ENCODE measurements at places on chromosomes 11 and 22.

DNA sequence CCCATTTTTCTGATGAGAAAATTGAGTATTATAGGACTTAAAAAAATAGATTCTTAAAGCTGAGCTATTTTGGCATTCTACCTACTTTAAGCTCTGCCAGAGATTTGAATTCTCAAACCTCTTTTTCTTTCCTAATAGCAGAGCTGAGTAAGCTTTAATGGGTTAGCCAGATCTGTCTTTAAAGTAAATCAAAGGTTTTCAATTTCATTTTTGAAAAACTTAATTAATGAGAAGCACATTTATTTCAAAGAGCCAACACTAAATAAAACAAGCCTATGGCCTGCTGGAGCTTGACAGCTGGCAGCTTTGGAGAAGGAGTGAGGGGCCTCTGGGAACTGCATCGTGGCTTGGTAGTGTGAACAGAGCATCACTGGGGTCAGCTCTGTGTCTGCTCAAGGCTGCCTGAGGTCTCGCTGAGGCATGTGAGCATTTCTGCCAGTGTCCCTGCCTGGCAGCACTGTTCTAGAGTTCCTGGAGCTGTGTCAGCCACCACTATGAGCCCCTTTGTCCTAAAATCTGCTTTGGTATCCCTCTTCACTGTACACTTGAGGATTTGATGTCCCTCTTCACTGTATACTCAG, 50.4 kb upstream of the PRSS23 start:
- no peak for DNase-seq

GRCh38 chr22:29148036-29148435, 57.7 kb upstream of the EMID1 start:
- DNase-seq, result no peak

DNA sequence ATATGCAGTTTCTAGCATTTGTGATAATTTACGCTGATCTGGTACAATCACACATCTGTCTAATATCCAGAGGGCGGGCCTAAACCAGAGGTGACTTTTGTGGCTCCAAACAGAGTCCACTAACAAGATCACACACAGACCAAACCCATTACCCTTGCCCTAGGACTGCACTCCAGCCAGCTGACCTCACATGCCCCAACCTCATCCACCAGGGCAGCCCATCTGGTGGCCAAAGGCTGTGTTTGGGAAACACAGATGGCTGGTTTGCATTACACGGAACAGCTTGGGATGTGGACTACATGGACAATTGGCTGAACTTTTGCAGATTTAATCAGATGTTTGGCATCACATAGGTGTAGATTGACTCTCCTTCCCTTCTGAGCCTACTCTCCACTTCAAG, 228.2 kb downstream of the GRIK4 start:
- DNase-seq, result no peak

- no peak for DNase-seq
Measured at GRCh38 chr22:27475548-27475897, 326.0 kb downstream of the MN1 start.

DNA sequence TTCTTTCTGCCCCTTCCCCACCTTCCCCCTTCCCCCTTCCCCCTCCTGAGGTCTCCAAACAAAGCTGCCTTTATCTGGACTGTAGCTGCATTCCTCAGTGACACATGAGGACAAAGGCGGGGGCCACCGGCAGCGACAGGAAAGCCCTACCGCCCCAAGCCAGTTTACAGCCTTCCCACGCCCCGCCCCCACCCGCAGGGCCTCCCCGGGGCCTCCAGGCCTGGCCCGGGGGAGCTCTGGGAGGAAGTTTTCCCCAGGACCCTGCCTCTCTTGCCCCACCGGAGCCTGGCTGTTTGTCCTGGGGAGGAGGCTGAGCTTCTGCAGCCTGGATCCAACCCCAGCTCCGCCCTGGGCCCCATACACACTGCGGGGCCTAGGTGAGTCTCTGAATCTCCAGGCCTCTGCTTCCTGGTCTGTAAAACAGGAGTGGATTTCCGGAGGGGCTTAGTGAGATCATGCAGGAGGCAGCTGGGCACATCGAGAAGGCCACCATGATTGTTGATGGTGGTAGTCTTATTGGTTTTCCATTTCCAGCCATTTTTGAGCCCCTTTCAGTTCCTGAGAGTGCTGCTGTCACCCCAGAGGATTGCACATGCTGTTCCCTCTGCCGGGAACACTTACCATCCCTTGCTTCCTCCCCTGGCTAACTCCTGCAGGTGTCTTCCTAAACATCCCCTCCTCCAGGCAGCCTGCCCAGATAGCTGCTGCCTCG, 130.7 kb downstream of the MN1 start:
- no peak for DNase-seq

GRCh38 chr11:62033191-62034035, 66.0 kb upstream of the FTH1 start:
- no peak for DNase-seq

GRCh38 chr11:39247570-39248137, 2211.8 kb downstream of the LRRC4C start:
- no peak for DNase-seq

DNA sequence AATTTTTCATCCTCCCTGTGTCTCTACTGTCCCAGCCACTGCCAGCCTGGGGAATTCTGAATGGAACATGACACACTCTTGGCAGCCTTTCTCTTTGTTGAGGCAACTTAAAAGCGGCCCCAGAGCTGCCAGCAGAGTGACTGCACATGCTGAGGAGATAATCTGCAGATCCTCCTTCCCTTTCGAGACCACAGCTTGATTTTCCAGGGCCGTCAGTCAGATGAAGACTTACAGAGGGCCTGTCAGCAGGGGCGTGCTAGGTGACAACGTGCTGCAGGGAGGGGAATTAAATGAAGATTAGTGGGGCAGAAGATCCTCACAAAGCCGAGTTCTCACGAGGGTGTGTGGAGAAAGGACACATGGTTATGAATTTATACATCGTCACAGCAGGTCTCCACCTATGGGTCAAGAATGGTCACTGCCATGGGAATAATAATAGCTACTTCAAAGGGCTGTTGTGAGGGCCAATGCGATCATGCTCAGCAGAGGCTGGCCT, 193.5 kb upstream of the PITPNB start:
- no peak for DNase-seq

GRCh38 chr11:77449060-77449521, 24.8 kb downstream of the PAK1 start:
- DNase-seq, result no peak

DNA sequence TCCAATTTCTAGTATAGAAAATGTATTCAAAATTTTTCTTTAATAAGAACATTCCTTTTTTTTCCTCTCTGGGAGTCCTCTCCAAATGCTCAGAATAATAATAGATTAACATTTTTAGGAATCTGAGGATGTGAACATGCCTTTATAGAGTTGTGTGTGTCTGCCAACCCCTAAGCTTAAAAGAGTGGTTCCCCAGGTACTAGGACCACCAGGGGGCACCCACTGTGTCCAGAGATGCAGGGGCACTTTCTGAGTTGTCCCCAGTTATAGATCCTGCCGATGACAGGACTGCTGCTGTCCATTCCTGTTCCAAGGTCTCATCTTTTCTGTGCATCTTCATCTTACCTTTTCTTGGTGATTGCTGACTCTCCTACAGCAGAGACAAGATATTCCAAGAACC, 27.0 kb upstream of the MICAL2 start:
- no peak for DNase-seq

DNA sequence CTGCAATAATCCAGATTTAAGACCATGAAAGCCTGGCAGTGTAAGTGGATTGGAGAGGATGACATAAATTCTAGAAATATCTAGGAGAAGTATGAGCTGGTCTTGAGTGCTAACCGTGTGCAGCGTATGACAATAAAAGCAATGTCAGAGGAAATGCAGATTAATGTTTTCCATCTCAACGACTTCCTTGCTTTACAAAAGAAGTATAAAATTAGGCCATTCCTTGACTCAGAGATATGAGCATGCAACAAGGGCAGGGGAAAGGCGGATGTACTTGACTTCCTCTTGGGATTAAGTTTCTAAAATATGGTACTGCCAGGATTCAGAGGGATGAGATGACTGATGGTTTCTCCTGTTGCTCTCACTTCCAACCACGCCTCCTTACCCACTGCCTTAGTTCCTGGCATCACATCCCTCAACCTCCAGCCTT, 32.3 kb downstream of the ADAMTS15 start:
- no peak for DNase-seq

GRCh38 chr11:93783765-93784144, 327 bp upstream of the MED17 start:
- no peak for DNase-seq

Measured in CD8-positive, alpha-beta T cell (primary cell).